ENCODE measurements at places on chromosomes 16 and 17.

DNA sequence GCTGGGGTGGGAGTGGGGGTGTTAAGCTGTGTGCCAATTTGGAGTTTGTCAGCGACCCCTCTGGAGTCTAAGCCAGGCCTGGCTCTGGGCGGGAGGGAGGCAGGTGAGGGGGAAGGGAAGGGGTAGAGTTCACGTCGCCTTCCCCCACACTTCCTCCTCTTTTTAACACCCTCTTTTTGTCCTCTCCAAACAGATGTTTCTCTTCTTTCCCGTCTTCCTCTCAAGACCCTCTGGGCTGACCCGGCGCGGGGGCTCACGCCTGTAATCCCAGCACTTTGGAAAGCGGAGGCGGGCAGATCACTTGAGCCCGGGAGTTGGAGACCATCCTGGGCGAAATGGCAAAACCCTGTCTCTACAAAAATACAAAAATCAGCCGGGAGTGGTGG, 3.3 kb downstream of the HOXB1 start:
- DNase-seq = no peak

DNA sequence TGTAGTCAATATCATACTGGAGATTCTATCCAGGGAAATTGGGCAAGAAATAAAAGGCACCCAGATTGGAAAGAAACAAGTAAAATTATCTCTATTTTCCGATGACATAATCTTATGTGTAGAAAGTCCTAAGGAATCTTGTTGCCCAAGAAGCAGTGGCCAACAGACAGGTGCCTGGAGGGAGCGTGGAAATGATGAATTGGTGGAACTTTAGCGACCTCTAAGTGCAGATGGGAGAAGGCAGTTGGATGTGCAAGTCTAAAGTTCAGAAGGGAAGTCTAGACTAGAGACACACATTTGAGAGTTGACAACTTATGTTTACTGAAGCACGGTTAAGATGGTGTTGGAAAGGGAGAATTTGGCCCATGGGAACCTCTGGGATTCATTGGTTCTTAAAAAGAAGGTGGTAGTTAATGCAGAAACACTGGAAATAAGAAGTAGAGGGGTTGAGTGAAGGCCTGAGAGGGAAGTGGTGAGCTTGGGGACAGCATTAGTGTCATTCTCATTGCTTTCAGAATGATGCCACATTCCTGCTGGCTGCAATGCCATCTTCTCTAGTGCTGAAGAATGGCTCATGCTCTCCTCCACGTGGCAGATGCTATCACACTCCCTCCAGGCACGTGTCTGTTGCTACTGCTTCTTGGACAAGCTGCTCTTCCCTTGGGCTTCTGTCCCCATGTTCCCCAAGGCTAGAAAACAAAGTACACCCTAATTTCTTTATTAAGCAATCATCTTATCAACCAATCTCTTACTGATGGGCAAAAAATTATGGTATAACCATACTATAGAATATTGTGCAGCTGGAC, 24.0 kb downstream of the TAT start:
- no peak for DNase-seq

- DNase-seq = no peak
Observed at GRCh38 chr17:8359769-8360168, 16.7 kb downstream of the KRABD2 start.

DNA sequence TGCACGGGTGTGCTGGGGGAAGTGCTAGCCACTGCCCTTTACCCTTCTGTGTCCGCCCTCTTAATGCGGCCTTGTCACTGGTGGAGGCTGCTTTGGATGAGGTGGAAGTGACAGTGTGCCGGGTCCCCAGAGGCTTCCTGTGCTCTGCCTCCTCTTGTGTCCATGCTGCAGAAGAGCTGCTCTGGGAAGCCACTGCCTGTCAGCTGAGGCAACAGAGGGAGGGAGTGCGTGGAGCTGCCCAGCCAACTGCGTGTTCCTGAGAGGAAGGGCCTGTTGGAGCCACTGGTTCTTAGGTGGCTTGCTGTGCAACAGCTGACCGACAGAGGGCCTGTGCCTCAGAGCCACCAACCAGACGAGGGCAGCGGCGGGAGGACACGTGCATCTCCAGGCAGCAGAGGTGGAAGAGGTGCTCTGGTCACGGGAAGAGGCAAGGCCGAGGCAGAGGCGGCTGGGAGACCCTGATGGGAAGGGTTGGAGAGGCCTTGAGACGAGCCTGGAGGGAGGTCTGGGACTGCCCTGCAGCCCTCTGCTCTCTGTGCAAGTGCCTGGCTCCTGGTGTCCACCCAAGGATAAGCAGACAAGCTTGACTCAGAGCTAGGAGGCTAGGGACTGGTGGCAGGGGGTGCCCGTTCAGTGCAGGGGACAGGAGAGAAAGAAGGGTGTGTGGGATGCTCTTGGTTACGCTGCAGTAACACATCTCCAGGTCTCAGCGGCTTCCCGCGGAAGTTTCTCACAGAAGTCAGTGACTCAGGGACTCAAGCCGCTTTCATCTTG, 25.4 kb downstream of the B9D1 start:
- no peak for DNase-seq

GRCh38 chr17:12851901-12852435, 62.7 kb downstream of the ARHGAP44 start:
- no peak for DNase-seq

DNA sequence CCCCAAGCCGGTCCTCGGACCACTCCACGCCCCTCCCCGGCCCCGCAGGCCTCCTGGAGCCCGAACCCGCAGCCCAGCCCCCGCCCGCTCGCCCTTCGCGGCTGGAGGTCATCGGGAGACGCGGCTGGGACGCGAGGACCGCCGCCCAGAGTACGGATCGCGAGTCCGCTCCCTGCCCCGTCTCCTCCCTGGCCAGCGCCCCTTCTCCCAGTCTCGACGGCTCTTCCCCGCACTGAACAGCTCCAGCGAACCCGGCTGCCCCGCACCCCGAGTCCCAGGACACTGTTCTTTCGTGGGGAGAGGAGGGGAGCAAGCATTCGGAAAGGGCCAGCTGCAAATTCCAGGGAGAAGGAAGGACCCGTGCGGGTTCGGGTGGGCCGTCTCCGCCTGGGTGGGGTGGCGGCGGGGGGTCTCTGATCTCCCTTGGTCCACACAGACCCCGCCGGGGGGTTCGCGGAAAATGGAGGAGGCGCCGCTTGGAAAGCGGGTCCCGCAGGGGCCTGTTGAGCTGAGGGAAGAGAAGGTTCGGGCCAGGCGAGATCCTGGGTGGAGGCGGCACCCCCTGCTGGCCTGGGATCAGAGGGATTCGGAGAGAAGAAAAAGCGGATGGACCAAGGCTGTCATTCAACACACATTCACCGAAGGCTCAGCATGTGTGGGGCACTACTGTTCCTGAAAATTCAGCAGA, 632 bp upstream of the RTN4RL1 start:
- no peak for DNase-seq

DNA sequence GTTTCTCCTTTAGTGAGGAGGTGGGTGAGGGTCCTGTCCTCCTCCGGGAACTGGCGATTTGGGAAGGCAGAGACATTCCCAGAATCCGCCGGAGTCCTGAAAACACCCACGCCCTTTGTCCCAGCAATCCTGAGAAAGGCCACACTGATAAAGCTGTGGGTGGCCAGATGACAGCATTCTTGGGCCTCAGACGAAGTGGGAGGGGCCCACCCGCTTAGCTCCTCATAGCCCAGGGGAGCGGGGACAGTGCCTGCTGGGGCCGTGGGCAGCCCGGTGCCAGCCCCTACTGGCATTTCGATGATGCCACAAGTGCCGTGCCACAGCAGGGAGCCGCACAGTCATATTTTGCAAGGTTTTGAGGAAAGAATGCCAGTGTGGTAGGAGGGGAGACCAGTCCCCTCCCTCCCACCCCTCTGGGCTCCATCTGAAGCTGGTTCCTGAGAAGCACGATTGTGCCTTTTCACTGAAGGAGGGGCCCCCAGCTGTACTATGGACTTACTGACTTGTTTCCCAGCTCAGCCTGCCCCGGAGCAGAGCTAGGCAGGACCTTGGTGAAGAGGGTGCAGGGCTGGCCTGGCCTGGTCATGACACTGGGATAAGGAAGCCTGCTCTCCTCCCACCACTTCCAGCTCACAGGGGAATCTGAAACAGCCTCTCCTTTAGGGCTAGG, 20.9 kb upstream of the MPRIP start:
- no peak for DNase-seq

- DNase-seq = no peak
Observed at GRCh38 chr17:79684132-79684985, 46.4 kb upstream of the ENPP7 start.

- DNase-seq = no peak
Observed at GRCh38 chr17:9363440-9364350, 211.9 kb downstream of the STX8 start.

DNA sequence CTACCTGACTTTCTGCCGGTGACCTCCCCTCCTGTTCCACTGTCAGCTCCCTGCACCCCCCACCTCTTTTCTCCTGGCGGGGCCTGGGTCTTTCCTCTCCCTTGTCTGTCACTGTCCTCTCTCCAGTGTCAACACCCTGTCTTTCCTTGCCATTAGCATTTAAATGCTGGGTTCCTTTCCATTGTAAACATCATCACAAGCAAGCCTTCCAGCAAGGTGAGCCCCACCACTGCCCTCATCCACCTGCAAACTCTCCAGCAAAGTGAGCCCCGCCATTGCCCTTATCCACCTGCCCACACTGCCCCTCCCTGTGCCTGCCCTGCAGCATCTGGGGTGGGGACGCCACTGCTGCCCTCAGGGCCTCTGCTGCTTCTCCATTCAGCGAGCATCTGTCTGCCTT, 195.0 kb downstream of the ENGASE start:
- DNase-seq = no peak

GRCh38 chr16:12314653-12315185, 338.2 kb downstream of the SNX29 start:
- no peak for DNase-seq

DNA sequence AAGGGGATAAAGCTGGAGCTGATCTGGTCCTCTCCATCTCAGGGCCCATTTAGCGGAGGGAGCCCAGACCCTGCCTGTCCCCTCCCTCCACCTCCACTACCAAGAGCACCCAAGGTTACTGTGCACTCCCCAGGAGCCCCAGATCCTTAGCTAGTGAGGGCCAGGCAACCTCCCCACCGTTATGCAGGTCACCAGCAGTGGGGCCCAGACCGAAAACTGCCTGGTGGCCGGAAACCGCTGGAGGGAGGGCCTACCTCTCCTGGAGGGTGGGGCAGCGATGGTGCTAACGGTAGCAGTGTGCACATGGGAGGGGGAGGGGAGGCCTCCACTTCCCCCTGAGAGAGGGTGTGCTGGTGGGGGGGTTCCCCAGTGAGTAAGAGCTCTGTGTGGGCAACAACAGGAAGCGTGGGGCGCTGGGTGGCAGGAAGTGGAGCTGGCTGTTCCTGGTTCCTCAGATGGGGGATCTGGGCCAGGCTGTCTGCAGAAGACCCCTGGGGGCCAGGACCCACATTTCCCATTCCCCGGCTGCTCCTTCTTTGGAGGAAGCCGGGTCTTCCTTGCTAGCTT, 4.4 kb downstream of the FMNL1 start:
- DNase-seq = no peak

GRCh38 chr17:76640550-76641380, 2.8 kb downstream of the ST6GALNAC1 start:
- no peak for DNase-seq

GRCh38 chr17:19384723-19385391, 2.1 kb downstream of the MFAP4 start:
- no peak for DNase-seq

- DNase-seq = no peak
Observed at GRCh38 chr17:74134991-74135390, 68.5 kb upstream of the RPL38 start.

DNA sequence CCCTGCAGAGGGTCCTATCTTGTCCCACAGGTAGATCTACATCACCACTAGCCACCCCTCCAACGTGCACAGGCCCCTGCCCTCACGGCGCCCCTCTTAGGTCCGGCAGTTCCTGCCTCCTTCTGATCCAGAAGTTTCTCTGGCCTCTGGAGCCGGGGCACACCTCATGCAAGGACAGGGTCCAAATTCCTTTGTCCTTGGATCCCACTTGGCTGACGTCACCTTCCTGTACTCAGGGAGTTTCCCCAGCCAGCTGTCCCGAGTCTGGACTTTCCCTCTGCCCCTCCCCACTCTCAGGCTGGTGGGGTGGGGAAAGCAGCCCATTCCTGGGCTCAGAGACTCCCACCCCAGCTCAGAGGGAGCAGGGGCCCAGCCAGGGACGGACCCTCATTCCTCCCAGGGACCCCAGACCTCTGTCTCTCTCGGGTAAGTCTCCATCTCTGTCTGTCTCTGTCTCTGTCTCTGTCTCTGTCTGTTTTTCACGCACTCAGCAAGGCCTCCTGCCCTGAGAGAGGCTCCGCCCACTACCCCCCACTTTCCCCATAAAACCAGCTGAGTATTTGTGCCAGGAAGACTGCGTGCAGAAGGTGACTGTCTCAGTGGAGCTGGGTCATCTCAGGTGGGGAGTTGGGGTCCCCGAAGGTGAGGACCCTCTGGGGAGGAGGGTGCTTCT, at the start of gene IL32:
Gene IL32, plus strand, starts transcription at position 572 of the 673 bp plus-strand sequence. CDS start 172 bp downstream, outside the sequence.
- no peak for DNase-seq

- DNase-seq = no peak
Observed at GRCh38 chr16:74033441-74033995, 263.1 kb upstream of the PSMD7 start.

GRCh38 chr16:3152277-3152990, 17.6 kb downstream of the ZNF213 start:
- no peak for DNase-seq

DNA sequence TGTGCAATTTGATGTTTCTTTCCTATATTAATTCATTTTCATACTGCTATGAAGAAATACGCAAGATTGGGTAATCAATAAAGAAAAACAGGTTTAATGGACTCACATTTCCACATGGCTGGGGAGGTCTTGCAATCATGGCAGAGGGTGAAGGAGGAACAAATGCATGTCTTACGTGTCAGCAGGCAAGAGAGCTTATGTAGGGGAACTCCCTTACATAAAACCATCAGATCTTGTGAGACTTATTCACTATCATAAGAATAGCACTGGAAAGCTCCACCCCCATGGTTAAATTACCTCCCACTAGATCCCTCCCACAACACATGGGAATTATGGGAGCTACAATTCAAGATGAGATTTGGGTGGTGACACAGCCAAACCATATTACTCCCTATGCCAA, 418.9 kb upstream of the MAF start:
- DNase-seq = no peak

DNA sequence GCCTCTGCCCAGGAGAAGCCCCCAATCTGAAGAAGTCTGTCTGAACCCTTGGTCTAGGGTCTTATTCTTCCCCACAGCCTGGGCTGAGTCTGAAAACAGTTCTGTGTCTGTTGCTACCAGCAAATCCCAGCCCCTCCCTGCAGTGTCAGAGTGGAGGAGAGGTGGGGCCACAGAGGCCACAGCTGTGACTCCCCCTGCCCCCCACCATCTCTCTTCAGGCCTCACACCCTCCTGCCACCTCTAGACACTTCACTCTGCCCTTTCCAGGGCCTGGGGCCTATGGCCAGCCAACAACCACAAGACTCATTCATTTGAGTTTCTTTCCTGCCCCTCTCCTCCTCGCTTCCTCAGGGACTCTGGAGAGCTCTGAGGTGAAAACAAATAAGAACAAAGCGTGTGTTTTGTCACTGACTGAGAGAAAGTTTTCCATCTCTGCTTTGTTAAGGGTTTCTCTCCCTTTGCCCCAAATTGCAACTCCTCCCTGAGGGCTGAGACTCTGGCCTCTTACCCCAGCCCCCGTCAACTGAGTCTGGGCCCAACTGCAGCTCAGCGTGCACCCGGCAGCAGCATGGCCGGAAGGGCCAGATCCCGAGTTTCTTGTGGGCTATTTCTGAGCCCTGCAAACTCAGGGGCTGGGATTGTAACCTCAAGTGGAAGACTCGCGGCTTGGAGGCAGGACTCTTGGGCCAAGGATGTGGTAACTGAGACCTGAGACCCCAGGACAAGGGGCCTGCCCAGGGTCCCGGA, 13.2 kb downstream of the C17orf50 start:
- no peak for DNase-seq
